Right kidney (tissue), 9 donors: ENCODE measurements at places on chromosomes 1 and 21.
A peak's percentile ranks its signal among the peaks of the same experiment; 100 is the strongest.

DNA sequence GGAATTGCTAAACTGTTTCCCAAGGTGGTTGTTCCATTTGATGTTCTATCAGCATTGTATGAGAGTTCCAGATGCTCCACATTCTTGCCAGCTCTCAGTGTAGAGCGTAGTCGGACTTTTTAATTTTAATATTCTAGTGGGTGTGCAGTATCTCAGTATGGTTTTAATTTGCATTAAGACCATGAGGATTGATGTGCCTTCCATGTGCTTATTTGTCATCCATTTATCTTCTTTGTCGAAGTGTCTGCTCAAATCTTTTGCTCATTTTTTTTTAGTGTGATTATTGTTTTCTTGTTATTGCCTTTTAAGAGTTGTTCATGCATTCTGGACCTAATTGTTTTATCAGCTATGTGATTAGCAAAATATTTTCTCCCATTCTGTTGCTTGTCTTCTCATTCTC, 13.8 kb upstream of the GUCA2B start:
- no peak for DNase-seq

DNA sequence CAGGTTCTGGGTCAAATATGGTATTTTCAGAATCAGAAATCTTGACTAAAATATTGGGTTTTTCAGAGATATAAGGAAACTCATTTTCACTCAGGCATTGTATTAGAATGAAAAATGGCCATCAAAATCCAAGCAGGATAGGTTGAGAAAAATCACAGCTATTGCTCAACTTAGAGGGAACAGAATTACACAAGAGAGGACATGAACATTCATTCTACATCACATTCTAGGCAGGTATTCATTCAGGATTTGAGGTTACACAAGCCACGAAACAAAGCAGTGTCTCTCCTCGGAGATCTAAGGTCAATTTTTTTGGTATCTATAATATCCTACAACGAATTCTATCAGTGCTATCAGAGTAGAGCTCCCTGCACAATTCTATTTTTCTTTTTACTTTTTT, 163.6 kb upstream of the HP1BP3 start:
- no peak for DNase-seq

DNA sequence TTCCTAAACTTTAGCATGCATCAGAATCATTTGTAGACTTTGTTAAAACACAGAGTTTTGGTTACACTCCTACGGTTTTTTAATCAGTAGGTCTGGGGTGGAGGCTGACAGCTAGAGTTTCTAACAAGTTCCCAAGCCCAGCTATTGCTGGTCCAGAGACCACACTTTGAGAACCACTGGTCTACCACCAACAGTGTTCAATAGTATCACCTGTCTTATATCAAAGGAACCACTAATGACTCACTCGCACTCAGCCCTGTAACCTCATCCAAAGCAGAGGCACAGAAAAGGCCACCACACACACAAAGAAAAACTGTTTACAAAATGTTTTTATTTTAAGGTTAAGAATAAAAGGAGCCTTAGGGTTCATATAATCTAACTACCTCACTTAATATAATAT, 68.7 kb downstream of the HIVEP3 start:
- no peak for DNase-seq

- DNase-seq, result no peak
These were observed 16.0 kb downstream of the SLC26A9 start for GRCh38 chr1:205927247-205927646.

DNA sequence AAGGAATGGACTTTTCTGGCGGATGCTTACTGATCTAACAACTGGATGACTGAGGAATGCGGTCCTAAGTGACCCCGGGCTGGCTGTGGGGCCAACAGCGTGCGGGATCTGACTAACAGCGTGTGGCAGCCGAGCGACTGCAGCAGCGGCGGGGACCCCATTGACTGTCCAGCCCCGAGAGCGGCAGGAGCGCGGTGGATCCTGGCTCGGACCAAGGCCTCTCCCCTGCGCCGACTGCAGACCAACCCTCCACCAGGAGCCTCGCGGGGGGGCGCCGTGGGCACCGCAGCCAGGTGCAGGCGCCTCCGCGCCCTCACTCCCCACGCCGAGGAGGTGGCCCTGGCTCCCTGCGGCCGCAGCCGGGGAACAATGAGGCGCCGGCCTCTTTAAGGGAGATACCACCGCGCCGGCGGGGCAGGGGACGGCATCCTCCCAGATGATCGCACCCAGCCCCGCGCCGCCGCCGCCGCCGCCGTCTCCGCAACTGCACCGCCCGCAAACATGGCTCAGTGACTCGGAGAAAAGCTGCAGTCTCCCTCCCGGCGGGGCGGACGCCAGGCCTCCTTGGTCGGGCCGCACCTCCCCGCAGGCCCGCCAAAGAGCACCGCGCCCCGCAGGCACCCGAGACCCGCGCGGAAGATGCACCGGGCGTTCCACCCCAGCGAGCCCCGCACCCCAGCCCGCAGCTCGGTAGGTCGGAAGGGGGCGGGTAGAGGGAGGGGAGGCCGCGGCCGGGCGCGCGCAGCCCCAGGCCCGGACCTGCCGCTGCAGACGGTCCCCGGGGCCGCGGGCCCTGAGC, 694 bp upstream of the PDIK1L start:
- peak; percentile 98 for DNase-seq

GRCh38 chr1:210438928-210439841, 110.5 kb downstream of the HHAT start:
- DNase-seq, result no peak

- peak; percentile 53 for DNase-seq
These were observed 3.0 kb downstream of the TSPEAR start for GRCh38 chr21:44708213-44708865.

GRCh38 chr1:205379056-205379455, 22.3 kb upstream of the KLHDC8A start:
- DNase-seq, result no peak

DNA sequence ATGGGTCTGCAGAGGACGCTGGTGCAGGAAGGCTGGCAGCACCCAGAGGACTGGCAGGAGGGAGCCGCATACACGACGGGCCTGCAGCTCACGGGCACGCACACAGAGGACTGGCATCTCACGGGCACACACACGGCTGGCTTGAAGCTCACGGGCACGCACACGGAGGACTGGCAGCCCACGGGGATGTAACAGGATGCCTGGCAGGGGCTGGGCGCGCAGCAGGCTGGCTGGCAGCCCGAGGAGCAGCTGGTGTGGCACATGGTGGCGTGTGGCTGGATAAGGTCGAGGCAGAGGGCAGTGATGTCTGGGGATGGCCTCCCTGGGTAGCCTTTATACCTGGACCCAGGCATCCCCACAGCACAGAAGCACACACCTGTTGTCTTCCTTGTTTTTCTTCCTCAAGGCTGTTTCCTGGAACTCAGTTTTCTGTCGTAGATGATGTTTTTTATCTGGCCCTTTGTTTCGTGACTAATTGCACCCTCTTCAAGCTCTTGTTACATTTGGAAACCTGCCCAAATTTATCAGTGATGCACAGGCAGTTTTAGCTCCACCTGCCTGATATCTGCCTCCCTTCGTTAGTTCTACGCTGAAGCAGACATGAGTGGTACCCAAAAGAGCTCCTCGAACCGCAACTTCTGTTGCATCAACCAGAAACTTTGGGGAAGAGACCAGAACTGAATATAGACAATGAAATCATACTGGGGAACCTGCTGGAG, at the start of gene KRTAP12-1:
Gene KRTAP12-1, minus strand, starts transcription at position 303 of the 719 bp plus-strand sequence. Its CDS starts 40 bp downstream, at position 263.
- no peak for DNase-seq

GRCh38 chr21:14903172-14903865, 161.5 kb downstream of the NRIP1 start:
- no peak for DNase-seq

GRCh38 chr1:46681333-46682034, 9.8 kb downstream of the TEX38 start:
- DNase-seq, result no peak

DNA sequence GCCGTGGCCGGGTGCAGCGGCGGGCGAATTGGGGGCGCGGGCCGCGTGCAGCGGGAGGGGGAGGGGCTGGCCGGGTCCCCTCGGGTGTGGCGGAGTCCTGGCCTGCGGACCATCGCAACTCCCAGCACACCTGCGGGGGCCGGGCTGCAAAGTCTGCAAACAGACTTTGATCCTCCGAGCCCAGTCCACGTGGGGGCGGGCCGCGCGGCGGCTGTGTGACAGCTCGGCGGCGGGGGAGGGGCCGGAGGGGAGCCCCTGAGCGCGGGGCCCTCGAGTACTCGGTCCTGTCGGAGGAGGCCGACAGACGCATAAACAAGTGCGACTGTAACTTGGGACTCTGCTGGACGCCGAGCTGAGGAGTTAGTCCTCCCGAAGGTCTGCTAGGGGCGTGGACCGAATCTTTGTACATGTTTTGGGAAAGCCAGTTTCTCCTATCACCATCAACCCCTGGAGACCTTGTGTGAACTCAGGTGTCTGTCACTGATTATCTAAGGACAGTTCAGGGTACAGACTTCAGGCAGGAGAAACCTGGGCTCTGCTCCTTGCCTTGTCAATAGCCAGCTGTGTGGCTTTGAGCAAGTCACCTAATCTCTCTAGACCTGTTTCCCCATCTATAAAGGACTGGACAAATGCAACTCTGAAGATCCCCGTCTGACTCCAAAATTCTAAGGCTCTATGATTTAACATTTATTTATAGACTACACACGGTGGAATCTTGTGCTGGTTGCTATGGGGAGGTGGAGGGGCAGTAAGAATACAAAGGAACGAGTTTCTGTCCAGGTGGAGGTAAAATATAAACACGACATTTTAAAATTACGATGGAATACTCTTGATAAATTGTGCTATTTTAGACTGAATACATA, 710 bp upstream of the SLC30A1 start:
- peak; percentile 63 for DNase-seq

DNA sequence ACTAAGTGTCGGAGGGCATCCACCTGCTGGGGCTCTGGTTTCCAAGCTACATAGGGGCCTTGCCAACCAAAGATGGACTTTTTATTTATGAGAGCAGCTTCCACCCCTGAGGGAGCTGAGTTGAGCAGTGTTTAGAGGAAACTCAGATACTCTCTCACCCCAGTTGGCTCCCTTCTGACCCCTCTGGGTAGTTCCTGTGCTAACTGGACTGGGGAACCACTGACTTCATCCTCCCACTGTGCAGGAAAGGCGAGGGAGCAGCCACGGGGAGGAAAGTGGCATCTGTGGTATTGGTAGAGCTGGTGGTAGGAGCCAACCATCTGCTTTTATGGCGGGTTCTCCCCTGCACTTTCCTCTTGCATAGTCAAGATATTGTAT, 70.4 kb downstream of the MPZL1 start:
- DNase-seq, result no peak

- no peak for DNase-seq
These were observed 2.4 kb downstream of the CFH start for GRCh38 chr1:196654271-196654670.

DNA sequence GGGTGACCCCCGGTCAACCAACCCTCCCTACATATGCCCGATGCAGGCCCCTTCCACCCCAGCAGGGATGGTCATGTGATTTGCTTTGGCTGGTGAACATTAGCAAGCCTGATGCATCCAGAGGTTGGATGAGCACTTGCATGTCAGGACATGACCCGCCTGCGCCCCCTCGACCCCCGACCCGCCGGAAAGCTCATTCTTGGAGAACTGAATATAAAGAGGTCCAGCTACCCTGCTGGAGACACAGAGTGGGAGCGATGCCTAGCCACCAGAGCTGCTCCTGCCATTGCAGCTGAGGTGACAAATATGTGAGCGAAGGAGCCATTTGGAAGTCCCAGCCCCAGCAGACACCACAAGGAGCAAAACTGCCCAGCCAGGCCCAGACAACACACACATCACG, 39.6 kb downstream of the COA6 start:
- no peak for DNase-seq

GRCh38 chr1:214570442-214570841, 19.0 kb upstream of the PTPN14 start:
- no peak for DNase-seq

DNA sequence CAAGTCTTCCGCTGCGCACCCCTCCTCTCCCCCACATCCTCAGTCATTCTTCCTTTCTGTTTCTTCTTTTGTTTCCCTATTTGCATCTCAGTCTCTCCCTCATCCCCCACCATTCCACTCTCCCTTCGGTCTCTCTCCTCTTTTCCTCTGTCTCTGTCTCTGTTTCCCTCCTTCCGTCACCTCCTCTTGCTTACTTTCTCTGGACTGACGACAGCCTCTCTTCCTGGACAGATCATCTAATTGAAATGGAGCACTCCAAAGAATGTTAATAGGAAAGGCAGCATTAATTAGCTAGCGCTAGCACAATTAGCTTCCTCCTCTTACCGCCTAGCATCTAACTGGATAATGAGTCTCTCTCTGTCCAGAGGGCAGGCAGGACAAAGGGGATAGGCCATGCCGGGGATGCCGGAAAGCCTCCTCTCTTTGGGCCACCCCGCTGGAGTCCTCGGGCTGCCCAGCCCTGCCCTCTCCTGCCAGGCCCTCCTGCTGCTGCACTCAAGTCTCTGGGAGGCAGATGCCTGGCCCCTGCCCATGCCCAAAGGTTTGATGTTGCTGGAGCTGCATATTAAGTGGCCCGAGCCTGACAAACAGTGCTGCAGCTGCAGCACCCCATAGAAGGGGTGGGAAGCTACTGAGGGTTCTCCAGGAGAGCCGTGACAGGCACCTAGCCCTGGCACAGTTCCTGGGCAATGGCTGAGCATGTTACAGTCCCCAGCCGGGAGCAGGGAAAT, 20.8 kb downstream of the DISP3 start:
- no peak for DNase-seq

DNA sequence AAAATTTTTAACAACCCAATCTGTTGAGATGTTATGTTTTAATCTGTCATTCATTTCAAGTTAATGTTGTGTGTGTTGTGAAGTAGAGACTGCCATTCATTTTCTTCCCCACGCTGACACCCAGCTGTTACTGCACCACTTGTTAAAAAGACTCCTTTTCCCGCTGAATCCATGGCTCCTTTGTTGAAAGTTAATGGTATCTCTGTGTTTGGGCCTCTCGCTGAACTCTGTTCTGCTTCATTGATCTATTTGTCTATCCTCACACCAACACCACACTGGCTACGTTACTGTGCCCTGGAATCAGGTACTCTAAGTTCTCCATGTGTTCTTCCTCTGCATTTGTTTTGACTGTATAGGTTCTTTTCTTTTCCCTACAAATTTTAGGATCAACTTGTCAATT, 58.2 kb downstream of the PDE9A start:
- DNase-seq, result no peak

DNA sequence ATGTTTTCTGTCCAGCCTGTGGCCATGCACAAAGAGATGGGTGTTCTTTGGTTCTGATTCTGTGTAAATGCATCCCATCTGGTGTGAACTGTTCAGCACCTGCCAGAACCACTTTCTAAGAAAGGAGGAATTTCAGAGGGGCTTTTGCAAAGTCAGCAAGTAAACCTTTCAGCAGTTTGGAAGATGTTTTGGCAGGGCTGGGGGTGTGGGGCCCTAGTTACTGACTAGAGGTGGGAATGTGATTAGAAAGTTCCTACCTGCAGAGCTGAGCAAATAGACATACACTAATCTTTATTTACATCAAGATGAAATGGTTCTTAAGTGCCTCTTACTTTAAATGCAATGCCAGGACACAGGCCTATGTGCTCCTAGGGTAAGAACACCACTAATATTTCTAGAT, 378.1 kb upstream of the USP24 start:
- DNase-seq, result no peak

- no peak for DNase-seq
These were observed 679.4 kb upstream of the USP24 start for GRCh38 chr1:55894521-55894920.
